ENCODE measurements at places on chromosomes 16 and 17.

DNA sequence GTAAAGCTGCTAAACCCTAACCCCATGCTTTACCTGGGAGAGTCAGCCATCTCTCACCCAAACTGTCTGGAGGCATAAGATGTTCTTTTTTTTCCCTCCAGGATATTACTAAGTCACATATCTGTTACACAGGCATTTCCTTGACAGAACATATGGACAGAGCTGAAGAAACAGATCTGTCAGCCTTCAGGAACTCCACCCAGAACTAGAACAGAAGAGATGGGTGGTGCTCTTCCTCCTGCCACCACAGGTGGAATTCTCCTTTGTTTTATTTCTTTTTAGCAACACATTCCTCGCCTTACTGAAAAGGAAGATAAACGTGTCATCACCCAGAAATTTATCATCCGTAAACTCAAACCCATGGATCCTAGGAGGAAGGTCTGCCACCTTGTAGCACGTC lies 8.8 kb downstream of the MYCBPAP start:
- DNase-seq = no peak

GRCh38 chr17:42009170-42009569 lies 8.1 kb downstream of the DNAJC7 start:
- DNase-seq = no peak

GRCh38 chr16:46882940-46883307 lies 1.2 kb upstream of the GPT2 start:
- no peak for DNase-seq

DNA sequence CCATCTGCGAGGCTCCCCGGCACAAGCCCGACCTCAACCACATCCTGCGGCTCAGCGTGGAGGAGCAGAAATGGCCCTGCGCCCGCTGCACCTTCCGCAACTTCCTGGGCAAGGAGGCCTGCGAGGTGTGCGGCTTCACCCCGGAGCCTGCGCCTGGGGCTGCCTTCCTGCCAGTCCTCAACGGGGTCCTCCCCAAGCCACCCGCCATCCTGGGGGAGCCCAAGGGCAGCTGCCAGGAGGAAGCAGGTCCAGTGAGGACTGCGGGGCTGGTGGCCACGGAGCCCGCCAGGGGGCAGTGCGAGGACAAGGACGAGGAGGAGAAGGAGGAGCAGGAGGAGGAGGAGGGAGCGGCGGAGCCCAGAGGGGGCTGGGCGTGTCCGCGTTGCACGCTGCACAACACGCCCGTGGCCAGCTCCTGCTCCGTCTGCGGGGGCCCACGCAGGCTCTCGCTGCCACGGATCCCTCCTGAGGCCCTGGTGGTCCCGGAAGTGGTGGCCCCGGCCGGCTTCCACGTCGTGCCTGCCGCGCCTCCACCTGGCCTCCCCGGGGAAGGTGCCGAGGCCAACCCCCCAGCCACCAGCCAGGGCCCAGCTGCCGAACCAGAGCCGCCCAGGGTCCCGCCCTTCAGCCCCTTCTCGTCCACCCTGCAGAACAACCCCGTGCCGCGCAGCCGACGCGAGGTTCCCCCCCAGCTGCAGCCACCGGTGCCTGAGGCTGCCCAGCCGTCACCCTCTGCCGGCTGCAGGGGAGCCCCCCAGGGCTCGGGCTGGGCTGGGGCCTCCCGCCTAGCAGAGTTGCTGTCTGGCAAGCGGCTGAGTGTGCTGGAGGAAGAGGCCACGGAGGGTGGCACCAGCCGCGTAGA lies 13.1 kb upstream of the PRR35 start:
- peak; percentile 54 for DNase-seq
